ENCODE measurements at places on chromosomes 11 and 22. TPM values are rescaled to one million over a fixed set of nuclear protein-coding genes. Genes with fewer than 3 reads are reported as not detected.

The GSC2 gene
- not detected for polyA plus RNA-seq

The ENDOD1 gene
- polyA plus RNA-seq = 35.5 TPM

The PATE2 gene
- not detected for polyA plus RNA-seq

The POLR2F gene
- 119 TPM for polyA plus RNA-seq

GRCh38 chr22:50274311-50274710 lies 4.1 kb upstream of the MAPK11 start:
- no peak for DNase-seq

- no peak for DNase-seq
These were observed 21.6 kb downstream of the MGAT3 start for GRCh38 chr22:39478441-39478850.

DNA sequence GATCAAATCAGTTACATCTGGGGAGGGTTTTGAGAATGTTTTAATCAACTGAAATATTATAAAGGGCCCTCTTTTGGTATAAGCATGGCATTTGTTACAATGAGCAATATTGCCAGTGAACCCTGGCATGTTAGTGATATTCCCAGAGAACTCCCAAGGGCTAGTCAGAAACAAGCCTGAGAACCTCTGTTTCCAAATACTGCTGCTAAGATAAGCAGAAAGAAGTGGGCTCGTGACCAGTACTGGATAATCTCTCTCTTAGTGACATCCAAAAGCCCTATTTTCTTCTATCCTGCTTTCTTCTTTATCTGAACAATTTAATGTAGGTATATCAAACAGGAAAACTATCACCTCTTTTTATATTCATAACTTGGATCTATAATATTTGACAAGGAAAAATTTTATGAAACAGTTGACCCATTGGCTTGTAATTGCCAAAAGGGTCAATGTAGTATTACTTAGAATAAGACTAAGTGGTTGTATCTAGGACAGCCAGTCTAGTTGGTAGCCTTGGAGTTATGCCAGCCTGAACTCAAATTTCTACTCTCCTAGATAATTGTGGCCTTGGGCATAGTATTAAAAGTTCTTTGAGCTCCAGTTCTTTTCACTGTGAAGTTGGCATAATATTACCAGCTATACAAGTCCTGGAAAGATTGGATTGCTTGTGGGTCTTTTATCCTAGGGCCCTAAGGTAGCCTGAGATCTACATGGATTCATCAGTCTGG lies 15.7 kb downstream of the CAT start:
- DNase-seq = no peak

GRCh38 chr11:117062498-117062897 lies 35.7 kb downstream of the SIK3 start:
- no peak for DNase-seq

DNA sequence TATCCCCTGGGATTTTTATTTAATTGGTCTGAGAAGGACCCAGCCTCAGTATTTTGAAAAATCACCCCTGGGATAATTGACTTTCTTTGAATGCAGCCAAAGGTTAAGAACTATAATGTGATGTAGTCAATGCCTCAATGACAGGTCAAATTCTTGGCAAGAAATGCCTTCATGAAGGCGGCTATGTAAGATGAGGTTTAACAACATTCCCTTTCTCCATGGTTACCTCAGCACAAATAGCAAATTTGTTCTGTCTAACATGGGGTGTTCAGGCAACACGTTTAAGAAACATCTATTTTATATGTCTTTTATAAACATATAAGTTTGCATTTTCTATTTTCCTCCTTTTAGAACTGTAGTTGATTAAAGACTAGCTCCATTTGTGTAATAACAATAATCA lies 5.3 kb downstream of the SLN start:
- DNase-seq = no peak

DNA sequence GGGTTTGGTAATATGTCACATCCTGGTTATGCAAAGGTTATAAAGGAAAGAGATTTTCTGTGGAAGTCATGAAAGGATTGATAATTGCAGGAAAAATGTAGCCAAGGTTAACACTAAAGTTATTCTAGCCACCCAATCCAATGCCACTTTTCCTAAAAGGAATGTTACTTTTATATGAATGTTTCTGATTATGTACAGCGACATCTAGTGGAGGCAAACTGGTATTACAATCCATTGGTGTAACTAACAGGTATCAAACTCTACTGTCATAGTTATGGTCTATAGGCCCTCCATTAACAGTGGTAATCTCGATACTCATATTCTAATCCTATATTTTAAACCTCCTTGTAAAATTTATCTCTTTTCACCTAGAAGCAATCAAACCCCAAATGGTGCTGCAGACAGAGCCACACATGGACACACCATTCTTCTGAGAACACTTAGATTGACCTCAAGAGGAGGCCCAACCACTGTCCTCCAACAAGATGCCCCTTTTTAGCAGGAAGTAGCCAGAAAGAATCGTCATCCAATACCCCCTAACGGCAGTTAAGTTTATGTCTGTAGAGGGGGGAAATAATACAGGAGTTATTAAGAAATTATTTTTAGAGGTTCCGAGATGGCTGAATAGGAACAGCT lies 74.9 kb upstream of the RAG2 start:
- peak; percentile 13 for DNase-seq

GRCh38 chr11:109697140-109697843 lies 275.3 kb downstream of the C11orf87 start:
- DNase-seq = peak; percentile 44

DNA sequence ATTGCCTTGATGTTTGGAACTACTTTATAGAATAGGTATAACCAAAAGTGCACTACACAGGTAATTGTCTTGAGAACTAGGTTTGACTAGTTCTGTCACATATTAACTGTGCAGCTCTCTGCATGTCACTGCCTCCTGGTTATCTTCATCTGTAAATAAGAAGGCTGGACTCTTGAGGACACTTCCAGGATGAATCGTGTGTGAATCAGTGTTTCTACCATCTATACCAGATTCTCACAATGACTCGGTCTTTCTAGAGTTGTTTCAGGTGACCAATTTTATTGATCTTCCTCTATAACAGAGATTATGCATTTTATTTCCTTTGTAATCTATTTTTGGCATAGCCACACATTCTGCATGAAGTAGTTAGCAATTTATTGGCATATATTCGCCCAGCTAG lies 1181.0 kb upstream of the TENM4 start:
- no peak for DNase-seq

- no peak for DNase-seq
These were observed 546.2 kb downstream of the NTM start for GRCh38 chr11:131916638-131917037.

- no peak for DNase-seq
These were observed 72.6 kb upstream of the PPARA start for GRCh38 chr22:46077669-46078099.

- DNase-seq = no peak
These were observed 14.9 kb downstream of the RTN4RL2 start for GRCh38 chr11:57475191-57475590.

Data from keratinocyte (primary cell).